Activated CD4-positive, alpha-beta memory T cell treated with anti-CD3 and anti-CD28 coated beads for 36 hours (primary cell): ENCODE measurements at places on chromosomes 13 and 19. TPM values are rescaled to one million over a fixed set of nuclear protein-coding genes. Genes with fewer than 3 reads are reported as not detected.

The FUT1 gene
- 0.36 TPM for total RNA-seq

The NR2C2AP gene
- total RNA-seq, result 42.9 TPM

The EGLN2 gene
- 90.3 TPM for total RNA-seq

The ABCC4 gene
- total RNA-seq, result 8.7 TPM

The TLE6 gene
- total RNA-seq, result 2.5 TPM

The ZNF582 gene
- 0.71 TPM for total RNA-seq

The MVB12A gene
- 42.4 TPM for total RNA-seq

The SIGLECL1 gene
- not detected for total RNA-seq

The MCEMP1 gene
- not detected for total RNA-seq

The LINGO3 gene
- not detected for total RNA-seq

The ZNF99 gene
- not detected for total RNA-seq

The WDR87 gene
- not detected for total RNA-seq

The CD79A gene
- total RNA-seq, result 1.6 TPM

The CKM gene
- total RNA-seq, result not detected

The CYP4F2 gene
- not detected for total RNA-seq

The CBY2 gene
- total RNA-seq, result not detected

The ZNF577 gene
- 4.1 TPM for total RNA-seq

The CEACAM8 gene
- not detected for total RNA-seq

The ACP5 gene
- total RNA-seq, result 10.2 TPM

The LGALS7B gene
- total RNA-seq, result not detected

The NLRP7 gene
- total RNA-seq, result not detected

The SPACA4 gene
- total RNA-seq, result not detected

The KLC3 gene
- total RNA-seq, result not detected

The GRK1 gene
- not detected for total RNA-seq
